ENCODE measurements at places on chromosomes 11 and 22. TPM values are rescaled to one million over a fixed set of nuclear protein-coding genes. Genes with fewer than 3 reads are reported as not detected.

OVOL1 gene
- total RNA-seq, result not detected

SLC22A25 gene
- not detected for total RNA-seq

RAPSN gene
- total RNA-seq, result 0.23 TPM

POTEH gene
- not detected for total RNA-seq

FOLR3 gene
- total RNA-seq, result not detected

OR5B21 gene
- not detected for total RNA-seq

TTC9C gene
- total RNA-seq, result 12.5 TPM

OR52I1 gene
- not detected for total RNA-seq

FGF3 gene
- total RNA-seq, result not detected

PDGFB gene
- 27.9 TPM for total RNA-seq

IL10RA gene
- total RNA-seq, result 16.7 TPM

GRAMD1B gene
- total RNA-seq, result 4.0 TPM

HSPB2 gene
- 0.78 TPM for total RNA-seq

DDTL gene
- total RNA-seq, result not detected

OR2AG2 gene
- not detected for total RNA-seq

GRCh38 chr11:32309530-32310213 lies 125.7 kb downstream of the WT1 start:
- ATAC-seq, result no peak

DNA sequence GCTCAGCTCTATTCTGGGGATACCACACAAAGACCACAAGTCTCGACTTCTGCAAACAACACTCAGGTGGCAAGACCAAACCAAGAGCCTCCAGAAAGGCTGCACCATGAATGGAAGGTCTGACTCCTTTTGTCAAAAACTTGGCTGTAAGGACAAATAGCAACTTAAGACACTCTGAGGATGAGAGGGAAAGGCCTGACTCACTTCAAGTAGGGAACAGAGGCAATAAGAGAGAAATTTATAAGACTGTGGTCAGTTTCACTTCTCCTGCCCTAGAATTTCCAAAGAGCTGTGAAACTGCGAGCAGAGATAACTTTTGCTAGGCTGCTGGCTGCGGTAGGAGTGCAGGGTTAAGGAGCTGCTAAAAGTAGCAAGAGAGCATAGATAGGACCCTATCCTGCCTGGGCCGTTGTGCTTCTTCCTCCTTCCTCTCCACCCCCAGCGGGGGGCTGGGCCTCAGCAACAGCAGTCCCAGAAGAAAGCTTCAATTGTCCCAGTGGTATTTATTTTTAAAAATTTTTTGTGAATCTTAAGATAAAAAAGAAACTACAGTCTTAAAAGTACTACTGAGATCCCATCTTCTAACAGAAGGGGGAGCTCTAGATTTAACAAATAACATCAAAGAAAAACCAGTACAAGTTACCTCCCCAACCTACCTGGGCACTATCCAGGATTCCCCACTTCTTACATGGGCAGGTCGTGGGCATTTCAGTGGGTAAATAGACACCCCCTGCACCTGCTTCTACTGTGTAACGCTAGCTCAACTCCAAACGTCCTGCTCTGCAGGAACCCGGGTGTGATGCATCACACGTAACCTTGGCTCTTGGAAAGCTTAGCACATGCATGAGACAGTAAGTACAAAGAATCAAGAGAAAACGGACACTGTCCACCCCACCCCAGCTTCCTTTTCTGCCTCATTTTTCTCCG lies 66.4 kb downstream of the SGSM3 start:
- peak; percentile 59 for ATAC-seq

DNA sequence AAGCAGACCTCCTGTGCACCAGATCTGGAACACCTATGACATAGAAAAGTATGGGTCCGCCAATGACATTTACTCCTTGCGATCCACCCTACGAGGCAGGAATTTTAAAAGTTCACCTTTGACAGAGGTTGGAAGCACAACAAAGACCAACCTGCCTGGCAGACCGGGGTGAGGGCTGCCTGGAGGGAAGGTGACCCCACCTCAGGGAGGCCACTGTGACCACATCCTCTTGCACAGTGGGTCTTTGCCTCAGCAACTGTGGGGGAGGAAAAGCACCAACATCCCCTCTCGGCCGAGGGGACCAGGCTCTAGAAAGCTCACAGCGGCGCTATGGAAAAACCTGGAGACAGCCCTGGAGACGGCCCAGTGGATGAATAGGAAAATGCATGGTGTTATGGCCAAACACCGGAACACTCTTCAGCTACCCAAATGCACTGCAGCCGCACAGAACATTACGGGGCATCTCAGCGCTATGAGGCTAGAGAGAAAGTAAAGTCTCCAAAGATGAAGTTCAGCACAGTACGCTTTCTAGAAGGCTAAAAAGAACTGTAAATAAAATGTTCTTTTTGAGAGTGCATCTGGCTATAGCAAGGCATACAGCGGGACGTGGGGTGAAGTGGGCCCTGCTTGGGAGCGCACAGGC lies 1.8 kb upstream of the SHISAL1 start:
- ATAC-seq, result no peak

GRCh38 chr11:59625703-59626102 lies 10.1 kb upstream of the OSBP start:
- ATAC-seq, result no peak

DNA sequence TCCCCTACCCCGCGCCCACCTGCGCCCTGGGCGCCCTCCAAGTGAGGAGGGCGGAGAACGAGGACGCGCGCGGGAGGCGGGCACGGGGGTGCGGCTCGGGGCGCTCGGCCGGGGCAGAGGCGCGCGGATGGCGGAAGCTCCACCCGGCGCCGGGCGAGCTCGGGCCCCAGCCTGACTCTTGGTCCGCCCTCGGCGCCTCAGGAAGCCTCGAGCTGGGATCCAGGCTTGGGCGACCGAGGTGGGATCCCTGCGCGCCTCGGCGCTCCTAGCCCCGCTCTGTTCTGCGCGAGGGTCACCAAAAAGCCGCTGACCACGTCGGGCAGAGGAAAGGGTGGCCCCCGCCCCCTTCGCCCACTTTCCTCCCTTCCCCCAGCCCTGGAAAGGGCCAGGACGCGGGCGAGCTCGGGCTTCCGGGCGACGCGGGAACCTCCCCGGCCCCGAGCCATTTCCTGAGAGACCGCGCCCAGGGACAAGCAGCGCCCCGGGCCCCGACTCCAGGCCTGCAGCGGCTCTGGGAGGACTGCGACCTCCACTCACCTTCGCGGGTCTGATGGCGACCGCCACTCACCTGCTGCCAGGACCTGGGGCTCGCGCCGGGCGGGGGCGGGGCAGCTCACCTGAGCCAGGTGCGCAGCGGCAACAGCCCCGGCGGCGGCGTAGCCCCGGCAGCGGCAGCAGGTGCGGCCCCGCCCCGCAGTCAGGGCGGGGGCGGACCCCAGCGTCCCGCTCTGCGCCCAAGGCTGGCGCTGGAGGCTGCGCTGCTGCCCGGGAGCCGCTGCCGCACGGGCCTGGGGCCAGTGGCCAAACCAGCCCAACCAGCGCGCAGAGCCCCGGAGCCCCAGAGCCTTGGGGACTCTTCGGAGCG lies 2.2 kb upstream of the SIGIRR start:
- ATAC-seq, result peak; percentile 56

DNA sequence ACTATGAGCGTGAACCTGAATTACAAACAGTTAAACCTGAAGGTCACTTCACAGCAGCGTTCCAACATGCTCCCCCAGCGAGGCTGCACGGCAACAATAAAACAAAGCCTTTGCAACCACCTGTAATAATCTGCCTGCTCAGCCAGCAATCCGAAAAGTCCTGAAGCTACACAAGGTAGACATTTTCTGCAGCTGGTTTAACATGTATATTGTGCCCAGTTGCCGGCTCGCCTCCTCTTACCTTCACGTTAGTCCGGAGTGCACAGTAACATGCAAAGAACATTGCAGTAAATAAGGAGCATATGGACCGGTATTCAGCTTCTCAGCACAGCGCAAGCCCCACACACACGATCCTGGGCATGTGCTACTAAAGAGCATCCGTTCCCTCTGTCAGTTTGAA lies 704.3 kb downstream of the DLG2 start:
- no peak for ATAC-seq

- ATAC-seq, result no peak
Measured at GRCh38 chr11:14124350-14124749, 161.8 kb downstream of the SPON1 start.

- no peak for ATAC-seq
Measured at GRCh38 chr11:74744277-74744676, 4.4 kb upstream of the RNF169 start.

DNA sequence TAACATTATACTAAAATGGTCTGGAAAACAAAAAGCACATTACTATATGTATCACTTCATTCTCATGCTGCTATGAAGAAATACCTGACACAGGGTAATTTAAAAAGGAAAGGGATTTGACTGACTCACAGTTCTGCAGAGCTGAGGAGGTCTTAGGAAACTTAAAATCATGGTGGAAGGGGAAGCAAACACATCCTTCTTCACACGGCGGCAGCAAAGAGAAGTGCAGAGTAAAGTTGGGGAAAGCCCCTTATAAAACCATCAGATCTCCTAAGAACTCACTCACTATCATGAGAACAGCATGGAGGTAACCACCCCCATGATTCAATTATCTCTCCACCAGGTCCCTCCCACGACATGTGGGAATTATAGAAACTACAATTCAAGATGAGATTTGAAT lies 60.0 kb downstream of the FAM181B start:
- ATAC-seq, result no peak

Data from gastroesophageal sphincter (tissue), 4 donors.